ENCODE measurements at places on chromosomes 16 and 17.
A peak's percentile ranks its signal among the peaks of the same experiment; 100 is the strongest.

DNA sequence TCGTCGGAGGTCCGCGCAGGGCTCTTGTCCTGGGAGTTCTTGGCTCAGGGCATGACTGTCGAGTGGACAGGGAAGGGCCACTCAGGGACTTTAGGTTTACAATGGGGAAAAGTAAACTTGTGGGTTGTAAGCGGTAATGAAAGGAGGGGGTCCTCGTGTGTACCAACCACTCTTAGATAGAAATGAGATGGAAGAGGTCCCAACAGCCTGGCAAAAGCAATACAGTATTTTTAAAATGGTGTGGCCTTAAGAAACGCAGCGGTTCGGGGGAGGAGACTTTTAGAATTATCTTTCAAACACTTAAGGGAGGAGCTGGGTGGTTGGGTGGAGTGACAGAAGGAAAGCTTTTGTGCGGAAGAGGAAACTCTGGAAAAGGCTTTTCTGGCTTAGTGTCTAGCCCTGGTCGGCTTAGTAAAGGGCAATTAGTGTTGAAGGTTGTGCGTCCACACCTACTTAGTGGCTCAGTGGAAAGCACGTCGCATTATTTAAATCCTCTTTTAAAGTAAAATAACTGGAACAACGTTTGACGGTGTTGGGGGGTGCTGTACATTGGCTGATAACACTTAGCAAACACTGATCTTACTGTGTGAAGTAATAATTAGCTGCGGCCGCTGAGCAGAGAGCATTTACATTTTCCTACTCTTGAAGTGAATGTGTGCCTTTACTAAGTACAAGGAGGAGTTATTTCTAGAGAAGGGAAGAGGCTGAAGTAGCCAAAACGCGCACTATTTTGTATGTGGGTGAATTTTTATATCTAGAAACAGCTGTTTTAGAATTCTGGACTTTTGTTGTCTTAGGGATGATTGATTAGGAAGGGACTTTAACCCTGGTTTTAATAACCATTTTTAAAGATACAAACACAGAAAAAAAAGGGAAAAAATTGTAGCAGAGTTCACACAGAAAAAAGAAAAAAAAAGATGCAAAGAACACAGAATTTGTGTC lies 1.0 kb downstream of the WSB1 start:
- peak; percentile 92 for DNase-seq

- DNase-seq, result no peak
These were observed 507 bp downstream of the COA3 start for GRCh38 chr17:42798011-42798382.

- no peak for DNase-seq
These were observed 5.2 kb downstream of the MINK1 start for GRCh38 chr17:4838309-4838785.

DNA sequence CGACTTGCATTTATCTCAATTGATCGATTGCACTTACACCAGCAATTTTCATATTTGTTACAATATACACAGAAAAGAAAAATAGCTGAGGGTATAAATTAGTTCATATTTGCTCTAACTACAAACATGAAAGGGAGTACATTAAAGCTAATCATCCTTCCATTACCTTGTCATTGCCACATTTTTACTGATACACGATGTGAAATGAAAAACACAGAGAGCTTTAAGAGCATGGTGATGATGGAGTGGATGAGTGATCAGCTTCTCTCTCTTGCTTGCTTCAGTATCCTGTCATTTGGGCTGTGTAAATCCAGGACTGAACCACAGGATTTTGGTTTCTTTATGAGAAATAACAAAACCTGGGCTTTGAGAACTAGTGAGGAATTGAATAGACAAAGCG lies 1207.5 kb upstream of the GOT2 start:
- DNase-seq, result no peak

GRCh38 chr16:85025781-85026653 lies 1.6 kb upstream of the KIAA0513 start:
- no peak for DNase-seq

- no peak for DNase-seq
These were observed 47.6 kb downstream of the MYH13 start for GRCh38 chr17:10325031-10325695.
